ENCODE measurements at places on chromosomes 11 and 22. TPM values are rescaled to one million over a fixed set of nuclear protein-coding genes. Genes with fewer than 3 reads are reported as not detected.

DNA sequence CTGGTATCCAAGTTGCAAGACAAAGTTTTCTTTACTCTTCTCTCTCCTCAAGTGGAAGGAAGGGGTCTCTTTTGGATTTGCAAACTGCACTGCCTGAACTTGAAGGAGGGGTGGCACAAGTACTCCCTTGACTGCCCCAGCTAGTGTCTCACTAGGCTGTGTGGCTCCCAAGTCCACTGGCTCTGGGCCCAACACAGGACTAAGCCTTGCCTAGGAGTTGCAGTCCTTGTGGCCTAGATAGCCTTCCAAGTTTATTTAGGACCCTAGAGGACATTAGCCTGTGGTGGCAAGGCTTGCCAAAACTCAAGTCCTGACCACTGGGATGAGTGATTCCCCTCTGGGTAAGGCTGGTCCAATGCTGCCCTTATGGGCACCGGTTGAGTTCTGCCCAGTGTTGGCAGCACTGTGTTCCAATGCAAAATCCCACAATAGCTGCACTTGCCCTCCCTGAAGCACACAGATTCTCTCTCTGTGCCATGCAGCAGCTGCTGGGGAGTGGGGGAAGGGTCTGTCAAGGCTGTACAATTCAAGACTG, 10.2 kb upstream of the WEE1 start:
- no peak overlapping the region for H3K27ac ChIP-seq
- no peaks in the 10 kb centered on the region for H3K27me3 ChIP-seq
- no peak overlapping the region for H3K4me3 ChIP-seq

DNA sequence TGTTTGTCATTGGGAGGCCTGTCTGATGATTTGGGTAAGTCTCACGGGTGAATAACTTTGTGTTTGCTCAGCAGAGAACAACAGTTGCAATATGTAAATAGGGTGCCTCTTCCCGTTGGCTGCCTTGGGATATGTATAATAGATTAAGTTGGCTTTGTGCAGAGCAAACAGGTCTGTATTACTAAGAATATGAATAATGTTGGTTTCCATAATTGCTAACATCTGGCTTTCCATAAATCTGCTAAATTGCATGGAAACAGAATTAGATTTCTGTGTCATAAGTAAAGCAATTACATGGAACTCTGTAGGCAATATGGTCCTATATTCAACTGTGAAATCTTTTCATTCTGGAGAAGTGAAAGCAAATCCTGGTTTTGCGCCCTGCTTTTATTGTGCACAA, 636.0 kb upstream of the ANO5 start:
- no peaks in the 10 kb centered on the region for H3K36me3 ChIP-seq
- no peak overlapping the region for H3K27ac ChIP-seq
- H3K4me3 ChIP-seq: no peak overlapping the region
- no peaks in the 10 kb centered on the region for H3K27me3 ChIP-seq
- DNase-seq: no peak

- H3K4me1 ChIP-seq: peaks cover 9% of the 10 kb centered on the region
- no peaks in the 10 kb centered on the region for H3K36me3 ChIP-seq
- DNase-seq: no peak
- no peak overlapping the region for H3K27ac ChIP-seq
- no peaks in the 10 kb centered on the region for H3K27me3 ChIP-seq
These were observed 54.6 kb downstream of the CTSC start for GRCh38 chr11:88282747-88283515.

- peak overlapping the region; percentile 75 for H3K27ac ChIP-seq
- peaks cover 4% of the 10 kb centered on the region for H3K4me1 ChIP-seq
- peaks cover 26% of the 10 kb centered on the region for H3K36me3 ChIP-seq
These were observed 7.7 kb upstream of the F2 start for GRCh38 chr11:46711303-46711702.

DNA sequence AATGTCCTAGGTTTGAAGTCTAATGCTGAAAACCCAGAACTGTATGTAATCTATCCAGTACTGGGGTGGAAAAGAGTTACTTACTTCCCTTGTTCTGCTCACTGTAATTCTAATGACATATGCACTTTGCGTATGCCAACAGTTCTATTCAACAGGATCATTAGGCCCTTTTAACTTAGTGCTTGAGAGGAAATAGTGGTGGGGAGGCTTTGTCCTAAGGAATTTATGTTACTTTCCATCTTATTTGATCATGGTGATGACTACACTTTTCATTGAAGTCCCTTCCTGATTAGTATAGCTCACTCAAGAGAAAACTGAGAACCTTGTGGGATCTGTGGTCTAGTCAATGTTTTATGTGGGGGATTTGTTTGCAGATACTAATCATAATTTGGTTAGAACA, 348.2 kb downstream of the GUCY1A2 start:
- no peaks in the 10 kb centered on the region for H3K27me3 ChIP-seq
- no peak overlapping the region for H3K4me3 ChIP-seq
- no peak overlapping the region for H3K27ac ChIP-seq

The TPP1 gene
- total RNA-seq: 34.9 TPM

DNA sequence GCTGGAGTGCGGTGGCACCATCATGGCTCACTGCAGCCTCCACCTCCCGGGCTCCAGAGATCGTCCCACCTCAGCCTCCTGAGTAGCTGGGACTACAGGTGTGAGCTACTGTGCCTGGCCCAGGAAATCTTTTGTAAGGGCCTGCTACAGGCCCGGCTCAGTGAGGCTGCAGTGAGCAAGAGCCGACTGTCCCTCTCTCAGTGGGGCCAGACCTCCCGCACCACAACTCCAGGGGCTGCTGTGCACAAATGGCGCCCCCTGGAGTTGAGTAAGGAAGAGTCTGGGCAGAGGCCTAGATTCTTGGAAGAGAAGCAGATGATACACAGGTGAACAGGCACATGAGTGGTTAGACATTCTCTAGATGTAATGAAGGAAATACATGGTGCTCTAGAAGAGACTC, 7.0 kb downstream of the SERHL2 start:
- no peak overlapping the region for H3K4me3 ChIP-seq
- peaks cover 32% of the 10 kb centered on the region for H3K4me1 ChIP-seq
- H3K27me3 ChIP-seq: no peaks in the 10 kb centered on the region
- peaks cover under 1% of the 10 kb centered on the region for H3K36me3 ChIP-seq
- DNase-seq: no peak

The RNF215 gene
- 3.2 TPM for total RNA-seq

GRCh38 chr11:111644922-111645321, 42.7 kb downstream of the SIK2 start:
- H3K4me1 ChIP-seq: no peaks in the 10 kb centered on the region
- H3K36me3 ChIP-seq: peaks cover 5% of the 10 kb centered on the region
- no peaks in the 10 kb centered on the region for H3K27me3 ChIP-seq
- no peak overlapping the region for H3K27ac ChIP-seq
- H3K4me3 ChIP-seq: no peak overlapping the region

GRCh38 chr11:69071086-69071800, 22.5 kb downstream of the TPCN2 start:
- no peaks in the 10 kb centered on the region for H3K27me3 ChIP-seq
- DNase-seq: no peak

- no peak for DNase-seq
- H3K36me3 ChIP-seq: no peaks in the 10 kb centered on the region
- peaks cover 33% of the 10 kb centered on the region for H3K4me1 ChIP-seq
- H3K27me3 ChIP-seq: no peaks in the 10 kb centered on the region
- peak overlapping the region; percentile 90 for H3K27ac ChIP-seq
- peak overlapping the region; percentile 93 for H3K4me3 ChIP-seq
These were observed 1.2 kb upstream of the ARRB1 start for GRCh38 chr11:75352588-75353206.

GRCh38 chr22:40605761-40606160, 30.8 kb downstream of the MRTFA start:
- no peaks in the 10 kb centered on the region for H3K27me3 ChIP-seq
- DNase-seq: no peak
- peaks cover 14% of the 10 kb centered on the region for H3K4me1 ChIP-seq
- peak overlapping the region; percentile 30 for H3K27ac ChIP-seq
- H3K36me3 ChIP-seq: no peaks in the 10 kb centered on the region

DNA sequence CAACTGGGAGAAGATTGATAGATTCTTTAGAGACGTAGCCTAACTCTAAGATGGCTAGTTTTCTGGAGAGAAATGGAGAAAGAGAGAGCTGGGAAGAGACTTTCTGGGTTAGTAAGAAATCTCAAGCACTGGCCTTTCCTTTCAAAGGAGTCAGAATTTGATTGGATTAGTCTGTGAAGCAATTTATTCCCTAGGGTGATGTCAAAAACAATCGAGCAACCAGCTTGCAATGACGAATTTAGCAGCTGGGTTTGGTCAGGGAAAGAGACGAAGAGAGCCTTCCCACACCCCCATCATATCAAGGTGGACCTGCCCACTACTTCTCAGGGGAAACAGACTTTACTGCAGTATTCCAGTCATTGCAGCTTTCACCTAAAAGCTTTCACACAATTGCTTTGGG, 10.8 kb downstream of the KRTAP5-6 start:
- no peak overlapping the region for H3K4me3 ChIP-seq
- no peak overlapping the region for H3K27ac ChIP-seq
- peaks cover 4% of the 10 kb centered on the region for H3K4me1 ChIP-seq
- H3K27me3 ChIP-seq: no peaks in the 10 kb centered on the region
- H3K36me3 ChIP-seq: no peaks in the 10 kb centered on the region
- DNase-seq: no peak

DNA sequence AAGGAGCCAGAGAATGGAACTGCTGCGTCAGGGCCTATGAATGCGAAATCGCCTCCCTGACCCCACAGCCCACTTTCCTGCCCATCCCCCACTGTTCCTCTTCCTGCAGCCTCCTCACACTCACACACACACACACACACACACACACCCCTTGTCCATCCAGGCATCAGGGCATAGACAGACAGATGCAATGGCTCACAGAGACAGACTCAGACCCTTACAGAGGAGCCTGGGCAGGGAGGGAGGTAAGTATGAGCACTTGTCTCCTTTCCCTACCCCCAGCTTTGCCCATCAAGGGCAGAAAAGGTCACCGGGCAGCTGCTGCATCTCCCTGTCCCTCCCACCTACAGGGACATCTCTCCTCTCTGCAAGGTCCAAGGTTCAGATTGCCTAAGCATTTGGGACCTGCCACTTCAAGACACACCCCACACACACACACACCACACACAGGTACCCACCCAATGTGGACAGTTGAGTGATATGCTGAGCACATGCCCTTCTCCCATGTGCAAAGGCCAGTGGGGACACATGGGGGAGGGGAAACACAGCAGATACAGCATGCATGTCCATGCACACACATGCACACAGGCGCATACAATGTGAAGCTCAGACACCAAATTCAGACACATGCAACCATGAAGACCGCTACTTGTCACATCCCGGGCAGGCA, 2.0 kb upstream of the NRXN2 start:
- H3K27me3 ChIP-seq: no peaks in the 10 kb centered on the region
- H3K36me3 ChIP-seq: no peaks in the 10 kb centered on the region
- DNase-seq: no peak

The CARS1 gene
- total RNA-seq: 31.5 TPM

The TCN1 gene
- total RNA-seq: 35.4 TPM

DNA sequence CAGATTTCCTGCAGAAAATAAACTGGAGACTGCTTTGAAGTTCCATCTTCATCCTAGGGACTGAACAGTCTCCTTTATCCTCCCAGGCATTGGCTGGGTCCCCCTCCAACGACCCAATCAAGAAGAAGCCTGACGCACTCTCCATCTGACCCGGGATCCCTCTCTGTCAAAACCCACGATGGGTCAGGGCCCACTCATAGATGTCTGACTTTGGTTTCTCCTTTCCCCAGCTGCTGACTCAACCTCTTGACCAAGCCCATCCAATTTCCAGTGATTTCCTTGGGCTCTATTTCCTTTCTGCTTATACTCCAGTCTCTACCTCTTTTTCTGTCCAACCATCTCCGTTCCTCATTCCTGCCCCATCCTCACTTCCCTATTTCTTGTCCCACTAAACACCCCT, 189.7 kb downstream of the MIAT start:
- no peak for DNase-seq
- H3K36me3 ChIP-seq: no peaks in the 10 kb centered on the region
- H3K4me3 ChIP-seq: no peak overlapping the region
- no peaks in the 10 kb centered on the region for H3K4me1 ChIP-seq

The RIN1 gene
- total RNA-seq: 22.3 TPM

The GRK2 gene
- 54.1 TPM for total RNA-seq
